ENCODE measurements at places on chromosomes 13 and 19.

- no peak for DNase-seq
These were observed 2.3 kb downstream of the NCCRP1 start for GRCh38 chr19:39199025-39199424.

GRCh38 chr19:35127871-35128270 is 7.0 kb downstream of the LGI4 start:
- no peak for DNase-seq

DNA sequence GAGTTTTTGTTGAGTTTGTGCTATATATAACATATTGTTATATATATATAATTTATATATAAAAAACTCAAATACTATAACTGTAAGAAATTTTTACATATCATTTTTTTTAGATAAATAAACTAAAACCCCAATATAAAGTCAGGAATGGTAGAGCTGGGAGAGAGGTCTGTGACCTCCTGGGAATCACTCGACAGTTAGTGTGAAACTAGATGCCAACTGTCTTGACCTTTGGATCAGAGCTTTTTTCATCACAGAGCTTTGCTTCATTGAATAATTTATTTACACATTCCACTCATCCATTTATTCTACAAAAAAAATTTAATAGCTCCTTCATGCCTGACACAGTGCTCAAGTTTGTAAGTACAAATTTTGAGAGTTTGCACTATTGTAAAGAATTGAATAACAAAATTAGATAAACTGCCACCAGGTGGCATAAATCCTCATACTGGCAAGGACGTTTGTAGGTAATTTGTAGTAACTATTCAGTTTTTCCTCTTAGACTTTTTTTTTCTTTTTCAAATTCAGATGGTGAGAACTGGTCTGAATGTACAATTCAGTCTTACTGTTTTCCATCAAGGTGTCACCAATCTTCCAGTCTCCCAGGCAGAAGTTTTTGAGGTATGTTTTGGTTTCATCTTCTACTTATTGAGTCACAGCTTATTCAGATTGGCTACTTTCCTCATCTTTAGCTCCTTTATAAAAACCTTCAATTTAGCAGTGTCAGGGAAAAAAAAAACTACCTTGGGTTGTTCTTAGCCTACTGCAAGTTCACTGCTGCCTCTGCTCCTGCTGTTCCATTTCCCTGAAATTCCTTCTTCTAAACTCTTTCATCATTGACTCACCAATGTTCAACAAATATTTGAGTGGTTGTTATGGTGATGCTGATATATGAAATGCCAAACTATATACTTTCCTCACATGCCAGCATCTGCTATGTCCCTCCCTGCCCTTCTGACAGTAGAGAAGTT is 28.7 kb downstream of the LACC1 start:
- peak; percentile 4 for DNase-seq

- DNase-seq: no peak
These were observed 25.3 kb downstream of the CAPN12 start for GRCh38 chr19:38718747-38719543.

DNA sequence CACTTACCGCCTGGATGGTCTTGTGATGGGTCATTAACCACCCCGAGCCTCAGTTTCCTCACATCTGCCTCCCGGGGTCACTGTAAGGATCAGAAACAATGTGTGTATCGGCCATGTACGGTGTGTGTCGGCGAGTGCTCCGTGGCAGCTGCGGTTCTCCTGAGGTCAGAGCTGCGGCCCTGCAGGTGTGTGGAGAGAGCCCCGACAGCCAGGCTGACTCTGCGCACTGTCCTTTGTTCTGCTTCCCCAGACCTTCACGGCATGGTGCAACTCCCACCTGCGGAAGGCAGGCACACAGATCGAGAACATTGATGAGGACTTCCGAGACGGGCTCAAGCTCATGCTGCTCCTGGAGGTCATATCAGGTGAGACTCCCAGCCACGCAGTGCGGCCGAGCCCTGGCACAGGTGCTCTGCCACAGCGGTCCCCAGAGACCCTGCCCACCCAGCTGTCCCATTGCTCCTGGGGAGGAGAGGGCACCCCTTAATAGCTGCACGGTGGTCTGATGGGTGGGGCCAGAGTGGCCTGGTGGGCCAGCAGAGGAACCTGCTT is 43.8 kb downstream of the CAPN12 start:
- no peak for DNase-seq

- no peak for DNase-seq
These were observed 106.3 kb downstream of the TNFSF13B start for GRCh38 chr13:108375772-108376171.

DNA sequence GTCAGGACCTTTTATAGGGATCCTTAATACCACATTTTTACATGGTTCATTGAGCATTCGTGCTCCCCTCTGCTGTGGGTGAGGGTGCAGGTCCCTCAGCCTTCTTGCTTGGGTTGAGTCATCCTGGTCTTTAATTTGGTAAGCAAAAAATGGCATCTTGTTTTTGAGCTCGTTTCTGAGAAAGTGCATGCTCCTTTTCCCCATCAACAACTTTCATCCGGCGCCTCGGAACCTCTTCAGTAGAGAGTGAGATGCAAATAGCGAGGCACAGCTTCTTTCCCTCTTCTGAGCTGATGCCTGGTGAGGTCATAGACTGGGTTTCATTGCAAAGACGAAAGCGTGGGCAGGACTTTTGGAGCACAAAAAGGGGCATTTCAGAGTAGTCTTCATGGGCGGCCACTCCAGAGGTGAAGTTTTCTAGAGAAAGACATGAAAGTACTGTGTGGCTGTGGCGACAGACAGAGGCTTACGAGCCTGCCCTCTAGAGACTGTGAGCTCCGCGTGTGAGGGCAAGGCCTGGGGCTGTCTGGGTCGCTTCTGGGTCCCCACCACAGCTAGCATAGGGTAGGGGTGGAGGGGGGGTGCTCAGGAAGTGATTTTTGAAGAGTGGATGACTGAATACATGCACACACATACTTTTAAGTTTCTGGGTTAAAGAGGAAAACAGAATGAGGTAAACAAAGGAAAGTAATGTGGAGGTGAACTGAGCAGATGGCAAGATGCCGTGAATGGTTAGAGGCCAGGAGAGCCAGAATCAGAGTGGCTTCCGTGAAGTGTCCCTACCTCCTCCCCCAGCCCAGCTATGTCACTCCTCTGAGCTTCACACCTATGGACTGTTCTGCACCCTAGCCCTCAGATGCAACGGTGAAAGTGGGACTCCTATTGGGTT is 44.3 kb downstream of the BBC3 start:
- no peak for DNase-seq

- no peak for DNase-seq
These were observed 8.9 kb upstream of the SLC15A1 start for GRCh38 chr13:98761126-98761985.

GRCh38 chr13:46572752-46573431 is 19.9 kb downstream of the LRCH1 start:
- DNase-seq: no peak

DNA sequence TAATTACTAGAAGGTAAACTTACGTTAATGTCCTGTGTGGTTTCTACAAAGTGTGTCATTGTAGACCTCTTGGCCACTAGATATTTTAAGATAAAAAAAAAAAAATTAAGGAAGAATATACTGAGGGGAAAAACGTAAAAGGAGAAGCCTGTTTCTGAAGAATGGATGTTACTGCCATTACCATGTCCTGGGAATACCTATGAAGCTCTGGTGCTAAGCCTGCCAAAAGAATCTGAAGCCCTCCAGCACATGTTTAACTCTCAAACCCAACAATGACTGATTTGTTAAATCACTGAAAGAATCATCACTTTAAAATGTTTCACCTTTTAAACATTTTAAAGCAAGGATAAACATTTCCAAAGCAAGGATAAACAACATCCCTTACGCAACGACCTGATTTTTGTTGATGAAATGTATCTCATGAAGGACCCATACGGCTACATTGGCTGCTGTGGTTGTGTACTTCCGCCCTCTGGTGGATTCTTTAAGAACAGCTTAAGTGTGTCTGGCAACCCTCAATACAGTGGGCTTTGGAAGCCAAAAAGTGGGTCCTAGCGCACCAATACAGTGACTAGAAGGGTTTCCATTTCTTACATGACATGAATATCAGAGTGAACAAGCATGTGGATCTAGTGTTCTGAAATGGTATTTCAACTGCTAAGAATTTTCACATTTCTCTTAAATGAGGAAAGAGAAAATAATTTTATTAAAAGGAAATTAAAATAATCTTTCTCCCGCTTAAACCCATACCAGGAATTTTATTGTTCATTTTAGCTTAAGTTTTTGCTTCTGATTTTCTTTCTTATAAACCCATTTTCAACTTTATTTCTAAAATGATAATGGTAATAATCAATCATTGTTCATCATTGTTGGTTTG is 74.5 kb upstream of the RAP2A start:
- peak; percentile 27 for DNase-seq

DNA sequence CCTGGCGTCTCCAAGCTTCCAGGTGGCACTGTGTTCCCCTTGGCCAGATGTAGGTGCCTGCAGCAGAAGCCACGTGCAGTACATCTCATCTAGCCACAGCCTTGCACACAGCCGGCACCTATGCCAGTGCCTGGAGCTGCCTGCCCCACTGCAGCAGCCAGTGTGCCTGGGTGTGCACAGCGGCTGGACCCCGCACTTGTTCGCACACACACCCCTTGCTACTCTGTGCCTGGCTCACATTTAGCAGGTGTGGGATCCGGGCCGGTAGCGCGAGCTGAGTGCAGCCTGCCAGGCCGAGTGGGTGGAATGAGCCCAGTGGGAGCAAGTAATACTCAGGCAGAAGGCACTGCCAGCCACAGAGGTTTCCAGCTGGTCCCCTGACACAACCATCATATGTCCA is 26.9 kb upstream of the RBM26 start:
- no peak for DNase-seq

DNA sequence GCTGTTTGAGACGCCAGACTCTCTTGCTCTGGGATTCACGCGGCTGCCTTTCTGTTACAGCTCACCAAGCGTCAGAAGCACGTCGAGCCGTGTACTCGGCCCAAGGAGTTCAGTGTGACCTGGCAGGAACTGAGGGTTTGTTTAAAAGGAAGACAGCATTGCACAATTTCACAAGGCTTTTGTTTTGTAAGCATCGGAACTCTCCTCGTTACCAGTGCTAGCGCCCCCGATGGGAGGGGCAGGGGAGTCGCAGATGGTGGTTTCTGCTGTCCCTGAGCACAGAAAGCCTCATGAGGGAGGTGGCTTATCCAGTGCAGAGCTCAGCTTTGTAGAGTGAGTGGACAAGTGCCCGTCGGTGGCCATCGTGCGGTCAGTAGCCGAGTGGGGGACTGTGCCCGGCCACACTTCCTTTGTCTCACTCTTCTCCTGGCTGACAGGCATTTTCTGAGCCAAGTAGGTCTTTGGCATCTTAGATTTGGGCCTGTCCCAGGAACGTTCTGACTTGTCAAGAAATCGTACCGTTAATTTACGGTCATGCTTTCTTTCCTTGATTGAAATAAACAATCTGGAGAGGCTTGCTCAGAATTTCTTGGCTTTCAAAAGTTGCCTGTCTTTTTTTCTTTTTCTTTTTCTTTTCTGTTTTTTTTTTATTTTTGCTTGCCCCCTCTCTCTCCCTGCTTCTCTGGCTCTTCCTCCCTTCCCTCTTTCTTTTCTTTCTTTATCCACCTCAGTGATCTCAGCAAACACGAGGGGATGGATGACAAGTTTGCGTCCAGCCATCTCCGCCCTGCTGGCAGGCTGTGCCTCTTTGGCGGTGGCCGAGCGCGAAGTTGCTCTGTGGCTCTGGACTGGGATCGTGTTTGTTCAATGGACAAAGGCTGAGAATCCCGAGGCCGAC is 7.7 kb downstream of the KDM4B start:
- DNase-seq: no peak

GRCh38 chr13:64855506-64855905 is 2374.6 kb downstream of the PCDH9 start:
- DNase-seq: no peak
